ENCODE measurements at places on chromosomes 4 and X.

GRCh38 chr4:141302924-141303323 lies 82.2 kb downstream of the ZNF330 start:
- DNase-seq: no peak

DNA sequence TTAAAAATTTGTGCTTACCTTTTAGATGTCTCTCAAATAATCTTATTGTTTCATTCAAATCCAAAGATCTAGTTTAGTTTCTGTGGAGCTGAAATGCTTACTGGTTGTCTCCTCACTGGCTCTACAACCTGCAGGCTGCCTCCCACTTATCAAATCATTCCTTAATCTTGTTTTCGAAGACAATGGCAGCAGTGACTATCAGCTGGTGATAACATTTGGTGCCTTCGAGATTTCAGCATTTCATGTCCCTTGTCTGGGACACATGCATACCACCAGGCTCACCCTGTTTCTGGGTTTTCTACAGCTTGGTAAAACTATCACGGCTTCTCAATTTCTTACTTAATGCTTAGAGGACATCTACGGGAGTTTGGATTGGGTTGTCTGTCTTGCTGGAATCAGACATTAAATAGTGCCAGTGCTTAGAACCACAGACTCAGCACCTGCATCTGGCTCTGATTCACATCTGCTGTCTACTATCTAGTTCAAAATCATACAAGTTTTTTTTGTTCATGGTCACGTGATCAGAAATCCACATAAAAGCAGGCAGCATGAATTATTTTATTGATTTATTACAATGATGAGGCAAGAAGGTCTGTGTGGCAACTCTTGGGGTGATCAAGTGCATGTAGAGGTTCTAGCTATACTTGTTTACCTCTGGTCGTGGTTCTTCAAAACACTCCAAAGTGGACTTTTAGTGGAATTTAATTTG lies 32.0 kb upstream of the SMARCAD1 start:
- DNase-seq: no peak

DNA sequence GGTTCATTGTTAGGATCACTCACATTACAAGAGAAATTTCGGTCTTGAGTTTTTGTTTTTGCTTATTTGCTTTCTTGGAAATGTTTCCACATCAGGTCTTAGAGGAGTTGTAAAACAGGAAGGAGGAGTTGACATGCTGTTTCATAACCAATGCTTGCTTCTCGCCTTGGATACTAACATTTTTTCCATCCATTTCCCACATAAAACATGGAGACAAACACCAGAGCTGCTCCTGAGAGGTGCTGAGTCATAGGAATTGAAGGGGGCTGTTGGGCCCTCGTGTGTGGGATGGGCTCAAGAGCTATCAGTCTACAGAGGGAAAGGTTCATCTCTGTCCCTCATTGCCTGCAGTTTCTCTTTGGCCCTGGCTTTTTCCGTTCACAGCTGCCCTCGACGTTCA lies 29.9 kb downstream of the TBL1X start:
- no peak for DNase-seq

GRCh38 chrX:133414406-133415275 lies 648 bp downstream of the GPC4 start:
- no peak for DNase-seq
